ENCODE measurements at places on chromosomes 2 and 18.

GRCh38 chr2:173109253-173110188 lies 33.9 kb downstream of the MAP3K20 start:
- peak; percentile 41 for DNase-seq

GRCh38 chr18:3902676-3903075 lies 452.7 kb downstream of the TGIF1 start:
- no peak for DNase-seq

DNA sequence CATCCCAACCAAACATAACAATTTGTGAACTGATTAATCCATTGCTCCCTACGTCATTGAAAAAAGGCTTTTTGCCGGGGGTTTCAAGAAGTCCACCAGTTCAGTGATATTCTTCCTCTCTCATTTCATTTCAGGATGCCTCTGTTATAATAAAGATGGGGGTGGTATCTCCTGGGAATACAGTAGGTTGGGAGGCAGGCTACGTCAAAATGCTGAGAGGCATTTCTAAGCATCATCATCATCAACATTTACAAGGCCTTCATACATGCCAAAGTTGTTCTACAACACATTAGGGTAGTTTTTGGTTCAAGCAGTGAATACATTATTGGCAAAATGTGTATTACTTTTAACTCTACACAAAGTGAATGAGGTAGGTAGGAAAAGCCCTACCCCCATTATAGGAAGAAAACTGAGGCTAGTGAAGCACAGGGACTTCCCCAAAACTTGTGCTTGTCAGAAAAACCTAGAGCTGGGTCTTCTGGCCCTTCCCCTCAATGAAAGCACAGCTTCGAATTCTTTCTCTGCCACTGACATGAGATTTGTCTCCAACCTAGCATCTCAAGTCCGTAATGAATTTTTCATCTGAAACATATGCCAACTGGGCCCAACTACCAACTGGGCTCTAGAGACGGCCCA lies 11.3 kb downstream of the OSR1 start:
- DNase-seq, result no peak

DNA sequence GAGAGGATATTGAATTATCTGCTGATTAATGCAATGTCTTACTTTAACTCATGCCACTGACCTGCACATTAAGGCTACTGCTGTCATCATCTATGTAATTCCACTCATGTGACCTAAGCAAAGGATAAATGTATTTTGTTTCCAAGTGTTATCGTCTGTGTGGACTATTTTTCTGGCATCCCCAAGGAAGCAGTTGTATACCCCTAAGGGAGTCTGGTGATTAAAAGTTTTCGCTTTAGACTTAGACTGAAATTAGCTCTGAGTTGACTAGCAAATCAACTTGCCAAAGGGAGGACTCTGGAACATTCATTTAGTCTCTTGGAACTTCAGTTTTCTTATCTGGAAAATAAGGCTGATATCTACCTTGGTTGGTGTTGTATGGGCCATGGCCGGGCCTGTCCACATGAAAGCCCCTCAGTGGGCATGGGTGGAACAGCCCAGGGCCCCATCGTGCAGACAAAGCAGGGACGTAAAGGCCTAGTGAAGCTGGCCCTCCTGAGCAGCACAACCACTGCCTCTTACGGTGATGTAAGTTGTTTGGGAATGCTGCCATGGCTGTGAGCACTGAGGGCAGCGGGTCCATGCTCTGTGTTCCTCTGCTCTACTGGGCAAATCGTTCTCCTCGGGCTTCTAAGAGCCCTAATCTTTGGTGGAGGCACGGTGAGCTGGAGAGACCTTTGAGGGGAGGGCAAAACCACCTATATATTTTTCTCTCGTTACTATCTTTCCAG lies 144.4 kb upstream of the RNF152 start:
- no peak for DNase-seq

DNA sequence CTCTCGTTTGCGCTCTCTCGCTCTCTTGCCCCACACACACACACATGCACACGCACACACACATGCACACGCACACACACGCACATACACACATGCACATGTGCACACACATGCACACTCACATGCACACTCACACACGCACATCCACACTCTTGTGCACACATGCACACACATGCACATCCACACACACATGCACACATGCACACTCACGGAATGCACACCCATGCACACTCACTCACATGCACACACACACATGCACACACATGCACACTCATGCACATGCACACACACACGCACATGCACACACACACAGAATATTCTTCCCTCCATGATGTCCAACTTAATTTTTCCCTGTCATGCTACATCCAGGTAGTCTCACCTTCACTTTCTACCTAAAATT lies 360.1 kb downstream of the DCC start:
- DNase-seq, result no peak

Data from SW480 (cell line).